Uterus (tissue), 4 donors: ENCODE measurements at places on chromosomes 1 and 21. TPM values are rescaled to one million over a fixed set of nuclear protein-coding genes. Genes with fewer than 3 reads are reported as not detected.

Gene MTARC2
- 4.7 TPM for total RNA-seq

Gene KRTAP12-2
- not detected for total RNA-seq

Gene GBP7
- not detected for total RNA-seq

DNA sequence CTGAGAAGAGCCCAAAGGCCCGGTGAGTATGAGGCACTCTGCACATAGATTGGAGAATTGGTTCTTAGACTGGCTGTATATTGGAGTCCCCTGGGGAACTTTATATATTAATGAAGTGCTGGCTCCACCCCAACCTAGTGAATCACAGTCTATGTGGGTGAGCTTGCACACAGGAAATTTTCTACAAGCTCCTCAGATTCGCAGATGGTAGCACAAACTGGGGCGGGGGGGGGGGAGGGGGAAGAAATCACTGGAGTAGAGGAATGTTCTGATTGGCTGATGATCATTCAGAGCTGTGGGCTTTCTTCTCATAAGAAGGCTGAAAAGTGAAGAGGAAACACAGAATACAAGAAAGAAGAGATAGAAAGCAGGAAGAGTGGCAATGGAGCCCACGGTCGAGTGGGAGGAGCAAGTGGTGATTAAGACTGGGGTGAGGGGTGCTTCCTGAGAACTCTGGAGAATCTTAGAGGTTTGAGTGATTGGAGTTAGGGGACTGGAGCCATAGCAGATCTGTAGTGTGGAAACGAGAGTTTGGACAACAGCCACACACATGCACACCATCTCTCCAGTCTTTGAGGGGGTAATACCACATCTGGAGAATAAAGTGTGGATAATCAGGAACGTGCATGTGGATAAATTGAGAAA, 465.9 kb upstream of the DAB1 start:
- H3K27me3 ChIP-seq: no peaks in the 10 kb centered on the region
- DNase-seq: no peak
- H3K4me3 ChIP-seq: no peak overlapping the region
- H3K27ac ChIP-seq: no peak overlapping the region
- H3K36me3 ChIP-seq: no peaks in the 10 kb centered on the region

- no peak overlapping the region for H3K4me3 ChIP-seq
- H3K27me3 ChIP-seq: no peaks in the 10 kb centered on the region
- H3K36me3 ChIP-seq: no peaks in the 10 kb centered on the region
Measured at GRCh38 chr1:109527098-109527811, 12.4 kb upstream of the GPR61 start.

DNA sequence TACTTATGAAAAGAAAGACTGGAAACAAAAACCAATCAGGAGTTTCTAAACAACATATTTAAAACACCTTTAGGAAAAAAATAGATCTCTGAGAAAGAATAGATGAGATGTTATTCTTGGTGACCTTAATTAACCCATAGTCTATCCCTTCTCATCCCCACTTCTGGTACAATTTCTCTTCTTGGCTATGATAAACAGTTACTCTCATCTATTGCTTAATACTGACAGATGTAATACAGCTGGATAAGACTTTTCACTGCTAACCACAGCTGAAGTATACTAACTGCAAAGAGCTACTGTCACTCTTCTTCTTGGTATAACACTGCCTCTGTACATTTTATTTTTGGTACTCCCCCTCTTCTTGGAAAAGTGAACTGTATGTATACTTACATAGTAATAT, 15.2 kb downstream of the EXTL2 start:
- no peaks in the 10 kb centered on the region for H3K36me3 ChIP-seq
- no peaks in the 10 kb centered on the region for H3K4me1 ChIP-seq
- no peak for DNase-seq
- no peak overlapping the region for H3K4me3 ChIP-seq
- no peak overlapping the region for H3K27ac ChIP-seq
